ENCODE measurements at places on chromosomes 12 and 14. TPM values are rescaled to one million over a fixed set of nuclear protein-coding genes. Genes with fewer than 3 reads are reported as not detected.

Gene OR4M1
- total RNA-seq: not detected

Gene C12orf50
- not detected for total RNA-seq

Gene TMEM116
- 7.2 TPM for total RNA-seq

Gene SNRNP35
- 12.3 TPM for total RNA-seq

Gene TSPAN9
- total RNA-seq: 48.3 TPM

Gene LRFN5
- total RNA-seq: not detected

Gene KRT75
- total RNA-seq: not detected

Gene TRIAP1
- 13.5 TPM for total RNA-seq

Gene NOS1
- 0.12 TPM for total RNA-seq

Gene MTRFR
- total RNA-seq: 11.8 TPM

Gene ALG10B
- total RNA-seq: 3.1 TPM

Gene DPF3
- 17.2 TPM for total RNA-seq

Gene SMIM41
- 0.24 TPM for total RNA-seq

Gene HELB
- 4.0 TPM for total RNA-seq

Gene TGM1
- total RNA-seq: 3.1 TPM

Gene LARP4
- 31.5 TPM for total RNA-seq

Gene IAPP
- not detected for total RNA-seq

Gene MYO1H
- total RNA-seq: not detected

Gene LRRC9
- total RNA-seq: not detected

Gene PTPRR
- under 0.01 TPM for total RNA-seq

Gene RPL36AL
- 72.2 TPM for total RNA-seq

Gene FSCB
- total RNA-seq: not detected

Gene ZNF605
- 15.1 TPM for total RNA-seq

Gene RD3L
- not detected for total RNA-seq

Gene OAS2
- total RNA-seq: 26.6 TPM

Gene RTL1
- total RNA-seq: not detected

Gene RASAL1
- not detected for total RNA-seq

Gene SPTB
- total RNA-seq: not detected

Gene WIF1
- not detected for total RNA-seq

Gene FGD4
- 10.1 TPM for total RNA-seq

Gene FLVCR2
- 0.61 TPM for total RNA-seq

Gene DNAH10
- 0.81 TPM for total RNA-seq

Gene HOXC5
- total RNA-seq: 0.12 TPM

Gene SMCO2
- total RNA-seq: not detected

Gene PMCH
- not detected for total RNA-seq

Gene RERG
- total RNA-seq: not detected

Gene LTBR
- 121 TPM for total RNA-seq

Gene SLCO1B1
- not detected for total RNA-seq

Gene IFNG-AS1
- total RNA-seq: not detected

Gene B3GNT4
- total RNA-seq: not detected

Gene CACNA1C
- 70.7 TPM for total RNA-seq

Gene MAX
- total RNA-seq: 66.0 TPM

Gene TEX52
- not detected for total RNA-seq

Gene LRP6
- 39.3 TPM for total RNA-seq

Gene CLEC7A
- total RNA-seq: not detected

Gene CCDC177
- total RNA-seq: not detected

Gene ACOT6
- 0.16 TPM for total RNA-seq

Gene PTCSC3
- total RNA-seq: not detected

Gene TAS2R7
- not detected for total RNA-seq

Gene ALDH1L2
- total RNA-seq: 58.7 TPM

Gene GCN1
- 145 TPM for total RNA-seq

Gene PIP4P1
- total RNA-seq: 31.6 TPM

Gene ASCL1
- total RNA-seq: not detected
